AG09319 (cell line): ENCODE measurements at places on chromosomes 3 and 15.

DNA sequence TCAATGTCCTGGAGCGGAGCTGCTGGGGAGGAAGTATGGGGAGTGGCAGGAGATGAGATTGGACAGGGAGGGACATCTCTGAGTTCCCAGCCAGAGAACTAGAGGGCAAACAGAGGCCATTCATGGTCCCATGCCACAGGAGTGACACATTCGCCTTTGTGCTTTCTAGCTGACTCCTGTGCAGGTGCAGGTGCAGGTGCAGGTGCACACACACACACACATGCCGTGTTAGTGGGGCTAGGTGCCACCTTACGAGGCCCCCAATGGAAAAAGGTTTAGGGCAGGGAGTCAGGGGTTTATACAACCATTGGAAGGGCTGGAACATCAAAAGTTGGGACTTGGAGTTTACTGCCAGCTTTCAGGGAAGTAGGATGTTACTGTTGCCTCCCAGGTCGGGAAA is 52.0 kb downstream of the TPRA1 start:
- no peak for DNase-seq

DNA sequence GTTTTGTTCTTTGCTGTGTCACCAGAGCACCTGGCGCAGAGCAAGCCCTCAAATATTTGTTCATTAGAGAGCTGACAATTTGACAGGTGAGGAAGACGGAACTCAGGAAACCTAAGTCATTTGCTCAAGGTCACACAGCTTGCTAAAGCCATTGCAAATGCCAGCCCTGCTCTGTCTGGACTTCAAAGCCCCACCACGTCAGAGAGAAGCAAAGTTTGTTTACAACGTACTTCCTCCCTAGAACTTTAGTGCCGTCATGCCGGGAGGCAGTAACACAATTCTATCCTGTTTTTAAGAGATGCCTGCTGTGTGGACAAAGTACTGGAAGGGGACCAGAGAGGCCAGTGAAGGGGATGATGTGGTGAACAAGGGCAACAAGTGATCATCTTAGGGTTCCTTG is 216.6 kb upstream of the PRICKLE2 start:
- no peak for DNase-seq

DNA sequence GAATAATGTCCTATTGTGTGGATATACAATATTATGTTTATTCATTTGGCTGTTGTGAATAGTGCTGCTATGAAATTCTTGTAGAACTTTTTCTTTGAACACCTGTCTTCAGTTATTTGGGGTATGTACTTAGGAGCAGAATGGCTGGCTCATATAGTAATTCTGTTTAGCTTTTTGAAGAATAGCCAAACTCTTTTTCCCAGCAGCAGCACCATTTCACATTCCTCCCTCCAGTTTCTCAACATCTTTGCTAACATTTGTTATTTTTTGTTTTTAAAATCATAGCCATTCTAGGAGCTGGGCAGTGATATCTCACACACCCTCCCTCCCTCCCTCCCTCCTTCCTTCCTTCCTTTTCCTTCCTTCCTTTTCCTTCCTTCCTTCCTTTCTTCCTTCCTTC is 39.7 kb downstream of the LSM3 start:
- DNase-seq = no peak

DNA sequence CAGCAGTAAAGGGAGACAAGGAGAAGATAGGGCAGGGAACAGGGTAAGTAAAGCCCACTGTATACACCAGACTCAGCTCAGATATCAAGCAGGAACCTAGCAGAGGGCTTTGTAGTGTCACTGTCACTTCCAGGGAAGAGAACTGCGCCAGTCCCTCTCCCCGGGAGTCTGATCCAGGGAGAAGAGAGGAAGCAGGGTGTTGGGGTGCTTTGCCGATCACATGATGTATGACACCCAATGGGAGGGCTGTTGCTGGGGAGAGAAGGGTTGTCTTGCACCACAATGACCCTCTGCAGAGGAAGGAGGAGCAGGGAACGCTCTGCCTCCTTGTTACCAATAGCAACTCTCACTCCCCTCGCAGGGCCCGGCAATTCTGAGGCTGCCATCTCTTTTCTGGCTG is 147.2 kb upstream of the SLC2A2 start:
- no peak for DNase-seq

- no peak for DNase-seq
Observed at GRCh38 chr3:69324362-69325025, 61.4 kb downstream of the FRMD4B start.

DNA sequence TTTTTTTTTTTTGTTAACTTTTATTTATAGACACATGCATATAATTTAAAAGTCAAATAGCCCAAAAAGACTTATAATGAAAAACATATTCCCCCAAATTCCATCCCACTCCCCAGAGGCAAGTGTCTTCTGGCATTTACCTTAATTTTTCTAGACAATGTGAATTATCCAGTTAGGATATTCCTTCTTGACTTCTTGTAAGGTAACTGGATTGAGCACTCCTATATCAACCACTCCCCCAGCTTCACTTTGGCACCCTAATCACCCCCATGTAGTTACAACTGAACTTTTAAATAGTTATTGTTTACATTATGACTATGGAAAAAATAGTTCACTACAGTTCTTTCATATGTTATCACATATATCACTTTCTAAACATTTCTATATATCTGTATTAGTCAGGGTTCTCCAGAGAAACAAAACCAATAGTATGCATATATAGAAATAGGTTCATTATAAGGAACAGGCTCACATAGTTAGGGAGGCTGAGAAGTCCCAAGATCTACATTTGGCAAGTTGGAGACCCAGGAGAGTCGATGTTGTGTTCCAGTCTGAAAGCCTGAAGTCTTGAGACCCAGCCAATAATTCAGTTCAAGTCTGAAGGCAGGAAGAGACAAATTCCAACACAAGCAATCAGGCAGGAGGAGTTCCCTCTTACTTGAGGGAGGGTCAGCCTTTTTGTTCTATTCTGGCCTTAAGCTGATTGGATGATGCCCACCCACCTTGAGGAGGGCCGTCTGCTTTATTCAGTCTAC is 175.8 kb downstream of the THSD4 start:
- DNase-seq = no peak

GRCh38 chr15:56587686-56588085 is 122.7 kb upstream of the MNS1 start:
- no peak for DNase-seq

DNA sequence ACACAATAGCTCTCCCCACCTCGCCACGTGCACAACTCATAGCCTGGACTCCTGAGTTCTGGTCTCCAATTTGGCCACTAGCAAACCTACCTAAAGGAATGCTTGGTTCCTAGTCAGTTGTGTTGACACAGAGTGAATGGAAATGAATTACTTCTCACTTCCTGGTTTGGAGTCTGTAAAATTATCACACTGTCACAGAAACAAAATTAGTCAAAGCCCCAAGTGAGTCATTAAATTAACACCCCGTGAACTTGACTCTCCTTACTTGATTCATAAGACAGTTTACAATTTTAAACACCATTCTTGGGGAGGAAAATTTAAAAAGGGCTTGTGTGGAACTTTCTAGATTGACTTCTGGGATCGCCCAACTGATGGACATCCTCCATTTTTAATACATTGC is 276.2 kb upstream of the CTNNB1 start:
- no peak for DNase-seq

DNA sequence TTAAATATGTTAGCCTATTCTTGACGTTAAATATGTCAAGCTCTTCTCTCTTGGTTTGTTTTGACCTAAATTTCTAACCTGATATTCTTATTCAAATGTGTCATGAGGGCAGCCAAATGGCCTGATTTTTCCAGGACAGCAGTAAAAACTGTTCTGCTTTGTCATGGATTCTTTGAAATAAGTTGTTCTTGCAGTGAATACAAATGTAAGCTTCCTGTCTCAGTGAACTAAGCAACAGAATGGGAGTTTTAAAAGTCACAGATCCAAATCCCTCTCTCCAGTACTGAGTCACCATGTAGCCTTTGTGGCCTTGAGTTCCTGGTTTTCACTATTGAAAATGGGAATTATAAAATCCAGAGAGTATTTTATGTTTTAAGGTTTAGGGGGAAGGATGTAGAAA is 301.8 kb downstream of the NLGN1 start:
- no peak for DNase-seq
